ENCODE measurements at places on chromosomes 1 and 21. TPM values are rescaled to one million over a fixed set of nuclear protein-coding genes. Genes with fewer than 3 reads are reported as not detected.
A peak's percentile ranks its signal among the peaks of the same experiment; 100 is the strongest.

CFHR5 gene
- not detected for total RNA-seq

- no peak overlapping the region for H3K27ac ChIP-seq
- H3K4me1 ChIP-seq, result no peaks in the 10 kb centered on the region
- H3K27me3 ChIP-seq, result no peaks in the 10 kb centered on the region
- H3K36me3 ChIP-seq, result no peaks in the 10 kb centered on the region
- no peak for DNase-seq
Measured at GRCh38 chr1:94002046-94002787, 93.0 kb upstream of the GCLM start.

GRCh38 chr1:156684227-156684782 is 7.1 kb upstream of the NES start:
- H3K27ac ChIP-seq, result no peak overlapping the region
- H3K36me3 ChIP-seq, result no peaks in the 10 kb centered on the region
- DNase-seq, result peak; percentile 55
- peaks cover 25% of the 10 kb centered on the region for H3K27me3 ChIP-seq
- peaks cover 8% of the 10 kb centered on the region for H3K4me1 ChIP-seq

DNA sequence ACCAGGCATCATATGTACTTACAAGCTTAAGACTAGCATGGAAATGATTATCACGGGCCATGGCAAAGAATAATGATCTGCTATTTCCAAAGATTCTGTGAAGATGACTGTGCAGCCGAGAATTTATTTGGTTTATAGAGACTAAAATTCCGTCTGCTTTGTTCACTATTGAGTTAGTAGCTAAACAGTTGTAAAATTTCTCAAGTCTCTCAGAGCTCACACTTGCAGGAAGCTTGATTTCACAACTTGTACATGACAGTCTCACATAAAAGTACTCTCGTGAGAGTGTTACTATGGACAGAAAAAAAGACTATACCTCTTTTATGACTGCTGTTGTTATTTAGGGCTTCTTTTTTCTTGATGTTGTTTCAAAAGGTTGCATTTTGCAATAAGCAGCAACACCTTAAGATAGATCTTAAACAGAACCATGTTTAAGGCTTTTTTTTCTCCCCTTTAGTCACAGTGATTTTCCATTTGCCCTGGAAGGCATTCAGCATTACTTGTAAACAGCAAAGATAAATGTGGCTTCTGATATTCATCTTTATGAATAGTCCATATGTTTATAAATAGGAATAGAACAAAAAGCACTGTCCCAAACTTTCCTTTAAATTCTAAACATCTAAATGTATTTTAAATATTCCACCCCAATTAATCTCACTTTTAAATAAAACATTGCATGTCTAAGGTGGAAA is 24.8 kb downstream of the ST6GALNAC5 start:
- H3K27ac ChIP-seq, result no peak overlapping the region
- no peaks in the 10 kb centered on the region for H3K36me3 ChIP-seq
- DNase-seq, result no peak
- no peaks in the 10 kb centered on the region for H3K4me1 ChIP-seq

Measured in natural killer cell (primary cell).